Nucleus accumbens (tissue), 56 donors: ENCODE measurements at places on chromosomes 6 and 20.

DNA sequence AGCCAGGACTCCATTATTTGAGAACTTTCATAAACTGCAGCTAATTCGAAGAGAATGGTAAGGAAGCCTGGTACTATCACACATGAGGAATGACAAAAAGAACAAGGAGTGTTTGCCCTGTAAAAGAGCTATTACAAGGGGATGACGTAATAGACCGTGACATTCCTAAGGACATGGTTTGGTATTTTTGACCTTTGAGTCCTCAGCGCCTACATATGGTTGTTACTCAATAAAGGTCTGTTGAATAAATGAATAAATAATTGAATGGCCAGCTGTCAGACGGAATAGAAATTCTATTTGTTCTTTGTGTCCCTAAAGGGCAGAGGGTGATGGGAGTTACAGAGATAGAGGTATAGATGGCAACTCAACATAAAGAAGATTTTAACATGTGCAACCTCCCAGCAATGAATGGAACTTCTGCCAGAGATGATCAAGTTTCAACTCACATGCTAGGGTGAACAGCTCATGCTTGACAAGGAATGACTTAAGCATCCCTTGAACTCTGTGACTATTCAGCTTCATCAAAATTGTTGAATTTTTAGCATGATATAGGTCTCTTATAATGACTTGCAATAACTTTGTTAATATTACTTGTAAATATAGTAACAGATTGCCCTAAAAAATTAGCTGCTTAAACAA, 115.4 kb downstream of the TENT5A start:
- no peak for DNase-seq

DNA sequence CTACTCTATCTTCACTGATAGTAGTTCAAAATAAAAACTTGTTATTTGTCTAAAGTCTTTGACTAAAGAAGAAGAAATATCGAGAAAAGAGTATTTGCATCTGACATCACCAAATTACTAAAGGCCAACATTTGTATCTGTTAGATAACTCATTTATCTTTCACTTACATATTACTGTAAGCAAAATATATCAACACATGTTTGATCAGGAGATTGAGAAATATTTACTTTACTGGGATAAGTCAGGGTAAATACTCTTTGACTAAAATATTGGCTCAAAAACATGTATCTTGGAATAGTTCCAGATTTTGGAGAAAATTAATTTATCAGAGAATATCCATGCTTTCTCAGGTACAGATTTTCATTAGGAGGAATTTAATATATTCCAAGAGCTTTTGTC, 306.0 kb downstream of the TENT5A start:
- DNase-seq: no peak

GRCh38 chr6:106608080-106608668, 21.1 kb downstream of the RTN4IP1 start:
- no peak for DNase-seq

GRCh38 chr20:51368461-51369211, 173.9 kb downstream of the NFATC2 start:
- no peak for DNase-seq

DNA sequence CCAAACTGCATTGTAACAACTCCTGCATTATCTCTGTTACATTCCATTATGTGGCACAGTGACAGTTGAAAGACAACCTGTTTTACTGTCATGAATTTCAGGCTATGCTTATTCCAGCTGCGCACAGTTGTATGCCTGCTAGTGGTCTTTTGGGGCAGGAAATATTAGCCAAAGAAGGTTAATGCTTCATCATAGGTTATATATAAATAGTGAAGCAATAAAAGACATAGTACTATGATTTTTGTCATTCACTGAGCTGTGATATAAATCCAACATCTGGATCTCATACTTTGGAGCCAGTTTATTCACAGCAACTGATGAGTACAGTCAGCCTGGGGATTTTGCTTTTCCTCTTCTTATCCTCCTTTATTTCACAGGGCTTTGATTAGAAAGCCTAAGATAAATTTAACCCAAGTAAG, 55.6 kb downstream of the FILIP1 start:
- no peak for DNase-seq

DNA sequence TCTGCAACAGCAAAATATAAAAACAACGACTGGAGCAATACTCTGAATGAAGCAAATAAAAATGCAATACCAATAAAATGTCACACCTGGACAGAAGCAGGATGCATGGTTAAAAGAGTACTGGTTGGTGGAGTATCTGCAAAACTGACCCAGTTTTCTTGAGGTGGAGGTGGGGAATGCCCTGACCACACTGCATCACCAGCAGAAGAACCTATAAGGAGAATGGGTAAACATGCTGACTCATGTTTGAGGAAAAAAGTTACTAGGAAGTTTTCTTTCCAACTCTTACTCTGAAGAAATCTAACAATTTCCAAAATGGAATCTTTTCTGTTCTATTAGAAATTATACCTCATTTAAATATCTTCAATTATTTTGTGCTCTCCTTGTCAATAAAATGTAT, 43.6 kb downstream of the REPS1 start:
- DNase-seq: no peak
